ENCODE measurements at places on chromosomes 3 and 15.

DNA sequence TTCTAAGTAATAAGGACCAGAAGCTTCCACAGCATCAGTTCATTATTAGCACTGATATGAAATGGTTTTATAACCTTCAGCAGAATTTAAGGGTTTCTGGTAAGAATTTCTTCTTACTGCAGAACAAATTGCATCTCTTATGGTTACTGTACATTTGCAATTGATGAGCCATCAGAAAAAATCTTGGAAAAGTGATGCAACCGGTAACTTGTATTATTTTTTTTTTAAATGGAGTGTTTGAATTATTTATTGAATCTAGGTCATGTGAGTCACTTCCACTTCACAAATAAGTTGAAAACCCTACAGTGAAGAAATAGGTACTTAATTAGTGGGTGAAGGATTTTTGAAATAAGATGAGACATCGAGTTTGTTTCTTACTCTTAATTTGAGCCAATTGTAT, 786.0 kb downstream of the TUSC7 start:
- no peak for DNase-seq

DNA sequence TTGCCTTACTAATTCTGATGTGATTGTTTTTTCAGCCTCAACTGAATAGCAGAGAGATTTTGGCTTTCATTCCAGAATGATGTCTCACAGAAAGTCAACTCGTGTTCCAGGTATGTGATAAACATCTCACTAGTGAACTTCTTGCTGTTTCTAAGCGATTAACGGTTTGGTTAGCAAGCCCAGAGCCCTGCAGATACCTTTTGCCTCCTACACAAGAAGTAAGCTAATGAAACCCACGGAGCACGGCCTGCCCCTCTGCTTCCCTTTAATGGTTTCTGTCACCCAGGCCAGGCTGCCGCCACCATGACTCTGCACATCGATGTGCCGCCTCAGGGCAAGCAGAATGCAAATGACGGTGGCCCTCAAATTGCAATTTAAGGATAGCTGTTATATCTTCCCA, 155.9 kb upstream of the ICE2 start:
- DNase-seq: no peak

DNA sequence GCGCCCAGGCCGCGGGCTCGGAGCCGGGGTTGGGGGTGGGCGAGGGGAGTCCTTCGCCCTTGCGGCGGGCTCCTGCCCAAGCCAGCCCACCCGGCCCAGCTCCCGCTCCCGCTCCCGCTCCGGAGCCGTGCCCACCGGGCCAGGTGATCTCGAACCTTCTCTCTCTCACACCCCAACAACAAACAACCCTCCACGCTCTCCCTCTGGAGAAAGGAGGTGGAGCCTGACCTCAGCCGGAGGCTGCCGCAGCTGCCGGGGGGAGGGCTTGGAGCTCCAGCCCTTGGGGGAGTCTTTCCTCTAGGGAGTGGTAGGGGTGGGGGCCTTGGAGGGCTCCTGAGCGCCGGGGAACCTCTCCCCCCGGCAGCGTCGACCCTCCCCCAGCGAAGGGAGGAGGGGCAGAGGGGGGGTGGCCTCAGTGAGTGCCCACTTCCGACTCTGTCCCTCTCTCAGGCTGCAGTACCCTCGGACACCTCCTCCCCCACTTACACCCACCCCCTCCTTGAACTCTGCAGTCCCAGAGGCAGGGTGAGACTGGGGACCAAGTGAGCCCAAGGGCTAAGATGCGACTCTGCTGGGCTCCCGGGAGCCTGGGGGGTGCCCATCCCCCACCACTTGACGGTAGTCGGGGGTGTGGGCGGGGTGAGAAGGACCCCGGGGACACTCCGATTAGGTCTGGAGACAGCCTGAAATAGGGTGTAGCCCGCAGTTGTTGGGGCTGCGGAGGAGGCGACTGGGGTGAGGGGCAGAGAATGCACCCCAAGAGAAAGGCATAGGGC, 4.4 kb upstream of the BAHD1 start:
- peak; percentile 55 for DNase-seq

DNA sequence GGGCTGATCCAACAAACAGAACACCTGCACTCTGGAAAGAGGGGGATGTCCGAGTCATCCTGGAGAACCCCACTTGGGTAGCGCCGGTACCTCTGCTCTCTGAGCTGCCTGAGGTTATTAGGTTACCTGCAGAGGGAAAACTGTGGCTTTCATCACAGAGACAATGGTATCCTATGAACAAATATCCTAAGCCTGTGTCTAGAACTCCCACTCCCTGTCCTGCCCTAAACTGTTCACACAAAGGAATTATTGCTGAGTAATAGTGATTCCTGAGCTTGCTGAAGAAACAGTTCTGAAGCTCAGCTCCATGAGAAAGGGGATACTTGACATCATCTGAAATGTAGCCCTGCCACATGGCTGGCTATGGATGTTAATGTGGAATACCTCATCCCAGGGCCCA, 31.9 kb upstream of the WNT5A start:
- DNase-seq: no peak

DNA sequence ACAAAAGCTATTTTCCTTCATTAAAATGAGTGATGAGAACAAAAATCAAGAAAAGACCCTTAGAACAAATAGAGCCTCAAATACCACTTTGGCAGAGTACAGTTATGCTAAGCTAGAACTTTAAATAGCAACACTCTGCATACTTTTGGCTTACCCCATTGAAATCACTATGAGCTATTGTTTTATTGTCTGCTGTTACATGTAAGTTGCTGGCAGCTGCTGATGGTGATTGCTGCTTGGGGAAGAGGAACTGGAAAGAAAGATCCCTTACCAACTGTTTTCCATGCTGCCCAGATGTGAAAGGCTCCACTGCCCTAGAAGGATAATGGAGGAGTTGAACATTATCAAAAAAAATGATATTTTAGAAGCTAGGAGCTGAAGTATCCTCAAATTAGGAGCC, 135.4 kb downstream of the SYNPR start:
- DNase-seq: no peak

DNA sequence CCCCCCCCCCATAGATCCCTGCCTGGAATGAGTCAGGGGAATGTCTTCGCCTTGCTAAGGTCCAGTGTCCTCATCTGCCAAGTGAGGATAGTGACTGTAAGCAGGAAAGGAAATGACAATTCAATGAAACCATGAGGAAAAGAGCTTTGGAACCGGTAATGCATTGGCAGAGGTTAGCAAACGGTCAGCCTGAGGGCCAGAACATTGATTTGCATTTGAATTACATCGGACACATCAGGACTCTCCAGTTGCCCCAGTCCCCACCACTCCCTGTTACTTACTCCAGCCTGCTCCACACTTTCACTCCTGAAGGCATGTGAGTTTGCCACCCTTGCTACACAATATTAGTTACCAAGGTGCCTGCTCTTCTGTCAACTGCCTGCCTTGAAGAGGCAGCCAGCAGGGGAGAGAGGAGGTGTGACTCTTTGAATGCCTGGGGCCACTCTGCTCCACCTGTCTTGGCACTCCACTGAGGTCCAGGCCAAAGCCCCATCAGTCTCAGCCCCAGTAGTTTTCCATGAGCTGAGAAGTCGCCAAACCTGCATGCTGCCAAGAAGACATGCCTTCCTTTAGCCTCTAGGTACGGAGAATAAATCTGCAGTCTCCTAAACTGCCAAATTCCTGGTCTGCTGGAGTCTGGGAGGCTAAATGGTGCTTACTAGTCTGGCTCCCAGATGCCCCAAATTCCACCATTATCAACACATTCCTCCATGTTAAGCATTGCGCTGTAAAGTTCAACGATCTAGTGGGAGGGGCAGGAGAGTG, 191.7 kb upstream of the TLE3 start:
- peak; percentile 13 for DNase-seq

DNA sequence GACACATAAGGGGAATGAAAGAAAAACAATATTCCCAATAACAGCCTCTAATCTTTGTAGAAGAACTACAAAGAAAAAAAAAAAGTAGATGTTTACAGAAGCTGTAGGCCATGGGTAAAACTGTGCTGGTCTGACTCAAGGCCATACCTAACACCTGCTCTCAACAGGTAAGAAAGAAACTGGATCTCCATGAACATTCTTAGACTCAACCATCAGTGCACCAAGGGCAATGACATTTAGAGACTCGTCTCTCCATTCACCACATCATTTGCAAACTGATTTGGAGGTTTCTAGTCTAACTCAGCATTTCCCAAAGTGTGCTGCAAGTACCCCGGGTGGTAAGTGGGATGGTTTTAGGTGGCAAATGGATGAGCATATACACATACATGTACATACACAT, 164.2 kb downstream of the FOXP1 start:
- DNase-seq: no peak

DNA sequence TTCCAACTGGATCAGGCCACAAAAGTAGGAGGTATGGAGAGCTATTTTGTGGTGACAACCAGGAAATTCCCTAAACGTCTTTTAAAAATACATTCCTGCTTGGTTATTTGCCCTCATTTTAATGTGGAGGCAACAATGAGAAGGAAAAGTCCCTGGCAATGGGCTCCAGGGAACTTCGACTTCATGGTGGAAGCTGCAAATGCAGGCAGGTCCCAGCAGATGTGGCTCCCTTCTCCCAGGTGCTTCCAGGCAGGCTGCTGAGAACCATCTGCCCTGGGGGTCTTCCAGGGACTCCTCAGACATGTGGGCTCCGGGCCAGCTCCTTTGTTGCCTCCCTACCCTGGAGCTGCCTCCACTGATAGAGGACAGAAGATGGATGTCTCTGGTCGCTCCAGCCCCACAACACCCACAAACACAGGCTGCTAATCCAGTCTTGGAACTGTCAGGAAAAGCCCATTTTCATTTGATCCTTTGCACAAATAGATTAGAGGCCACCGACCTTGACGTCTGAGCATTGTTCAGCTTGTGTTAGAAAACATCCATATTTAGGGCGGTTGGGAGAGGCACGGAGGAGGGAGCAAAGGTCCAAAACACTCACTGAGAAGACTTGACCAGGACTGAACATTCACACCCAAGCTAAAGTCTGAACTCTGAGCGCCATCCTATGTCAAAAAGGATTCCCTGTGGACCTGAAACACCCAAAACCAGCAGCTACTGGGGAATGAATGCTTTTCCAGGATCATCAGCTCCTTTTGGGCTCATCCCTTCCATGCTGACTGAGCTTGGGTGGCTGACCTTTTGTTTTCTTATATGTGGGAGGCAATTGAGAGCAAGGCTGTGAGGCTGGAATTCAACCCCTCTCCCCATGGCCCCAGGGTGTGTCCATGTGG, 30.2 kb upstream of the SLCO2A1 start:
- DNase-seq: peak; percentile 36

DNA sequence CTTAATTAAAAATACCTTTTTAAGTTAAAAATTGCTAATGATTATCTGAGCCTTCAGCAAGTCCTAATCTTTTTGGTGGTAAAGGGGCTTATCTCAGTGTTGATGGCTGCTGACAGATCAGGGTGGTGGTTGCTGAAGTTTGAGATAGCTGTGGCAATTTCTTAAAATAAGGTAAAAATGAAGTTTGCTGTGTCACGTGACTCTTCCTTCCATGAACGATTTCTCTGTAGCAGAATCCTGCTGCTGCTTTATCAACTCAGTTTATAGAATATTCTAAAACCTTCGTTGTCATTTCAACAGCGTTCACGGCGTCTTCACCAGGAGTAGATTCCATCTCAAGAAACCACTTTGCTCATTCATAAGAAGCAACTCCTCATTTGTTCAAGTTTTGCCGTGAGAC, 110.1 kb downstream of the SUCNR1 start:
- DNase-seq: no peak

DNA sequence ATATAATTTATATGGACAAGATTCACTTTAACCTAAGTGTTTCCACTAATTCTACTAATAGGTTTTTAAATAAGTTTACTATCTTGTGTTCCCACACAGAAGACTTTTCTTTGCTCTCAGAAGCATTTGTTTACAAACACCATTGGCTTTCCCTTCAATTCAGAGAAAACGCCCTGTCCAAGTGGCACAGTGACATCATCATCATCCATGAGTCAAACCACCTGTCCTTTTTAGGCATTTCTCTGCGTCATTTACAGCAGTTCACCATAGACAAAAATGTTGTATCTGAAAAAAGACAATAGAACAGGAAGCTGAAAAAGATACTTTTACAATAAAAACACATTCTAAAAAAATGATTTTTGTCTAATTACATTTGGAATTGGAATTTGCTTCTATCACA, 9.3 kb upstream of the BCL2L10 start:
- DNase-seq: no peak
